Activated CD4-positive, alpha-beta T cell treated with anti-CD3 and anti-CD28 coated beads for 36 hours (primary cell): ENCODE measurements at places on chromosomes 2 and 18. TPM values are rescaled to one million over a fixed set of nuclear protein-coding genes. Genes with fewer than 3 reads are reported as not detected.

- H3K27me3 ChIP-seq, result no peaks in the 10 kb centered on the region
- H3K4me3 ChIP-seq, result no peak overlapping the region
- no peaks in the 10 kb centered on the region for H3K36me3 ChIP-seq
- DNase-seq, result no peak
- H3K4me1 ChIP-seq, result no peaks in the 10 kb centered on the region
- no peak overlapping the region for H3K27ac ChIP-seq
These were observed 585.0 kb upstream of the NXPH2 start for GRCh38 chr2:139365189-139365588.

DNA sequence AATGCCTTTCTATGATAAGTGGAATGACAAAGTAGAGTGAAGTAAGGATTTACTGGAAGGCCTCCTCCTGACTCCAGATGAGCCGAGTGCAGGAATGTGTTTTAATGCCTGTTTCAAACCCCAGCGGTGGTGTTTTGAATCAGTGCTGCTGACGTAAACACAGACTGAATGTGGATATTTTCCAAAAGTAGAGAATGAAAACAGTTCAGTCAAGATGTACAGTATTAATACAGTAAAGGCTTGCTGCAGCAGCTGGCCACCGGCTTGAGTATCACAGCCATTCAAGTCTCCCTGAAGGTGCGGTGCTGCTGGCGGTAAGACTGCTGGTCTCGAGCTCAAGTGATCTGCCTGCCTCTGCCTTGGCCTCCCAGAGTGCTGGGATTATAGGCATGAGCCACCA is 46.7 kb downstream of the ARHGAP28 start:
- no peak for DNase-seq
- no peaks in the 10 kb centered on the region for H3K36me3 ChIP-seq
- no peak overlapping the region for H3K4me3 ChIP-seq
- peaks cover 3% of the 10 kb centered on the region for H3K27me3 ChIP-seq
- H3K4me1 ChIP-seq, result no peaks in the 10 kb centered on the region
- H3K27ac ChIP-seq, result no peak overlapping the region

DNA sequence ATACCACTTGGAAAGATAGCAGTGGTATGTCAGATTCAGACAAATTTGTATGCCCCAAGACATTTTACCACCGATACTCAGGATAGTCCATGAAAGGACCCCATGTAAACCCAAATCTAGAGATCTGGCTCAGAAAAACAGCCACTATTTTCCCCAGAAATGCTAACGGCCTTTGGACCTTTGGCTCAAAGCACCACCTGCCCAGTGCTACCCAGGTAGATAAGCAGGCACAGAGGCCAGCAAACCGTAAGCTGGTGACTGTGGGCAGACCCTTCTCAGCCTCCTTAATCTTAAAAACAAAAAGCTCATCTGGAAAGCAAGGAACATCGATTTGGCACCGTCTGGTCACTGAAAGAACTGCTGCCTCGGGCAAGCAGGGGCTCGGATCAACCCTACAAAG is 61.4 kb upstream of the GREB1L start:
- no peak overlapping the region for H3K4me3 ChIP-seq
- H3K36me3 ChIP-seq, result no peaks in the 10 kb centered on the region
- H3K27me3 ChIP-seq, result no peaks in the 10 kb centered on the region
- no peak for DNase-seq
- H3K27ac ChIP-seq, result no peak overlapping the region

GRCh38 chr2:215711471-215712034 is 275.7 kb upstream of the FN1 start:
- no peak overlapping the region for H3K4me3 ChIP-seq
- H3K36me3 ChIP-seq, result no peaks in the 10 kb centered on the region
- no peaks in the 10 kb centered on the region for H3K4me1 ChIP-seq
- peaks cover 2% of the 10 kb centered on the region for H3K27me3 ChIP-seq
- DNase-seq, result no peak
- no peak overlapping the region for H3K27ac ChIP-seq

The NEB gene
- total RNA-seq, result 0.05 TPM

The PPP1R7 gene
- total RNA-seq, result 104 TPM

DNA sequence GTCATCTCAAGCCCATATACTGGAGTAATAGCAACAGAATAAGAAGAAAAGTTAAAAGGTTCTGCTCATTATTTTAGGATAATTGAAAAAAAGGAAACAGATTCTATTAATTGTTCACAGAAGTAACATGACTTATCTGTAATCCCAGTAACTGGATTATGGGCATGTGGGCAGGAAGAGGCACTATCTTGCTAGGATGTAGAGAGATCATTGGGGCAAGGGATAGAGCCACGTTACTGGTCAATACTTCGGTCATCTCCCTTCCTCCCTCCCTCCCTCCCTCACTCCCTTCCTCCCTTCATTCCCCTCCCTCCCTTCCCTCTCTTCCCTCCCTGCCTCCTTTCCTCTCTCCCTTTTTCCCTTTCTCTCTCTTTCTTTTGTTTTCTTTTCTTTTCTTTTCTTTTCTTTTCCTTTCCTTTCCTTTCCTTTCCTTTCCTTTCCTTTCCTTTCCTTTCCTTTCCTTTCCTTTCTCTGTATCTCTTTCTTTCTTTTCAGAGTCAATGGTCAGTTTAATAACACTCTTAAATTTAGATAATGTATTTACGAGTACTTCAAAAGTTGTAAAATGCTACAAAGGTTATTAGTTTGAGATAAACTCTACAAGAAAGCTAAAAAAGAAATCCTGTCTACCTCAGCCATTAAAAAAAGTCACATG is 82.8 kb downstream of the FHOD3 start:
- no peak for DNase-seq
- no peak overlapping the region for H3K4me3 ChIP-seq
- peaks cover 9% of the 10 kb centered on the region for H3K27me3 ChIP-seq

The LINC00305 gene
- total RNA-seq, result not detected

GRCh38 chr2:240988146-240988545 is 10.3 kb upstream of the SNED1 start:
- DNase-seq, result no peak
- no peak overlapping the region for H3K4me3 ChIP-seq
- no peak overlapping the region for H3K27ac ChIP-seq

The PREPL gene
- total RNA-seq, result 31.5 TPM

GRCh38 chr18:58570360-58571064 is 58.4 kb downstream of the ALPK2 start:
- H3K4me3 ChIP-seq, result no peak overlapping the region
- no peaks in the 10 kb centered on the region for H3K27me3 ChIP-seq
- peak; percentile 35 for DNase-seq
- peaks cover 16% of the 10 kb centered on the region for H3K4me1 ChIP-seq

The CHRNA1 gene
- total RNA-seq, result not detected

DNA sequence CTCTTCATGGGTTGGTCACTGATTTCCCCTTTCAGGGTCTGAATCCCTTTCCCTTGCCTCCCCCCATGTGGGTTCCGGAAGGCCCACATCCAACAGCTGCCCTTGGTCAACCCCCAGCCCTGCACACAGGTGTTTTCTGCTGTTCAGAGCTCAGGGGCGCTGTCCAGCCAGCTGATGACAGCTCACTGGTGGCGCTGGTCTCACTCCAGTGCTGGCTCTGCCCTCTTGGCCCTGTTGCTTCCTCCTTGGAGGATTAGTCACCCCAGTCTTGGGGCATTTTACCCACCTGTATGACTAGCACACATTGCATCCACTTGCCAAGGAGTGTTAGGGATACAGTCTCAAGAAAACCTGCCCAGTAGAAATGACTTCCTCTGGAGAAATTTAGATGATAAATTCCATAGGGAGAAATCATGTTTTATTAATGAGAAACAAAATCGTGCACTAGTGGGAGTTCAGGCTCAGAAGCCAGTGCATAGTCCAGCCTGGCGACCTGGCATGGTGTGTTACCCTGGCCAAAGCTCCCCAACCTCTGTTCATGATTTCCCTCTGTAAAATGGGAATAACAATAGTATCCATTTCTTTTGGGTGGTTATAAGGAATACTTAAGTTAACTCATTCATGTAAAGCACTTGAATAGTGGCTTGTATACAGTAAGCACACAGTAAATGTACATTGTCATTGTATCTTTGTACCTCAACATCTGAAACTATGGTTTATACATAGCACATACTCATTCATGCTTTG is 21.6 kb downstream of the CRIM1 start:
- DNase-seq, result no peak
- H3K27me3 ChIP-seq, result no peaks in the 10 kb centered on the region
- H3K4me3 ChIP-seq, result no peak overlapping the region
- no peaks in the 10 kb centered on the region for H3K36me3 ChIP-seq
